Stimulated activated CD4-positive, alpha-beta T cell treated with anti-CD3 and anti-CD28 coated beads, Interleukin-15, amount 100 ng/mL, for 1 hour (primary cell): ENCODE measurements at places on chromosomes 7 and 10.

GRCh38 chr7:11579141-11579540 lies 252.9 kb downstream of the THSD7A start:
- DNase-seq: no peak

- no peak for DNase-seq
Measured at GRCh38 chr10:69650589-69651261, 20.7 kb downstream of the FAM241B start.

DNA sequence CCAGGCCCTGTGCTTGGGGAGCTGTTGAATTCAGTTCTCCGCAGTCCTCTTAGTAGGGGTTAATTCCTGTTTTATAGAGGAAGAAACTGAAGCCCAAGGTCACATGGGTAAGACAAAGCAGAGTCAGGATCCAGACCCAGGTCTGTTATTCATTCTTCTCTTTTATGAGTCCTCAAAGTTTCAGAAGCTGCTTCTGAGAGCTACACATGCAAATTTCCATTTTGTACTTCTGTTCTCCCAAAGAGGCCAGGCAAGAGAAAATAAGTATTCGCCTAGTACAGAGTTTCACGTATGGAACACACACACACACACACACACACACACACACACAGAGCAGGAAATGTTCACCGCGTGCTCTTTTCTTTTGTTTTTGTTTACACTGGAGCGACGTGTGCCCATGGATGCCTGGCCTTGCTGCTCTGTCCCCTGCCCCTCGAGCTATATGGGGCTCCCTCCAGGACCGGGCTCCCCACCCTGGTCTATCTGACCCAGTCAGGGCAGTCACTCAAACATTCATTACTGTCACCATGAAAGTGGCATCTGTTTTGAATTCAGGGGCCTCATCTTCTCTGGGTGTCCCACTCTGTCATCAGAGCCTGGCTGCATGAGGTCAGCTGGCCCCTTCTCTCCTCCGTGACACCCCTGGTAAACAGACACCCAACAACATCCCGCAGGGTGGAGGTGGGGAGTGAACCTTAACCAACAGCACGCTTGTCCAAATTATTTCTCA lies 84.4 kb downstream of the TNS3 start:
- DNase-seq: no peak

DNA sequence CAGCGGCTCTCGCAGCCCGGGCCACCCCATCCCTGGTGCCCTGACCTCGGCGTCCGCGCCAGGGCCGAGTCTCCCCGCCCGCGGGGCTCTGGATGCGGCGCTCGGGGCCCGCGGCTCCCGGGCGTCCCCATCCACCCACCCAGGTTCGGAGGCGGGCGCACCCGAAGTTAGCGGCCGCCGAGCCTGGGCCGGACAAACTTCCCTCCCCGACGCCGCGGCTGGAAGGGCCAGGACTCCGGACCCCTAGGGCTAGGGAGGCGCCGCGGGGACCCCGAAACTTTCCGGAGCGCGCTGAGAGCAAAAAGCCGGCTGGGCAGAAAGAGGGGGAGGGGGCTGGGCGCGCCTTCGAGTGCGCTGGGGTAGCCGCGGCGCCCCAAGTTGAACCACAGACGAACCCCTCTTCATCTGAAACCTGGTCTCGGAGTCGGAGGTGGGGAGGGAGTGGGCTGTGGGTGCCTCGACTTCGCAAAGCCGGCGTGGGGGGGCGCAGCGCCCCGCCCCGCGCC lies 3.7 kb upstream of the ELFN1 start:
- DNase-seq: no peak

DNA sequence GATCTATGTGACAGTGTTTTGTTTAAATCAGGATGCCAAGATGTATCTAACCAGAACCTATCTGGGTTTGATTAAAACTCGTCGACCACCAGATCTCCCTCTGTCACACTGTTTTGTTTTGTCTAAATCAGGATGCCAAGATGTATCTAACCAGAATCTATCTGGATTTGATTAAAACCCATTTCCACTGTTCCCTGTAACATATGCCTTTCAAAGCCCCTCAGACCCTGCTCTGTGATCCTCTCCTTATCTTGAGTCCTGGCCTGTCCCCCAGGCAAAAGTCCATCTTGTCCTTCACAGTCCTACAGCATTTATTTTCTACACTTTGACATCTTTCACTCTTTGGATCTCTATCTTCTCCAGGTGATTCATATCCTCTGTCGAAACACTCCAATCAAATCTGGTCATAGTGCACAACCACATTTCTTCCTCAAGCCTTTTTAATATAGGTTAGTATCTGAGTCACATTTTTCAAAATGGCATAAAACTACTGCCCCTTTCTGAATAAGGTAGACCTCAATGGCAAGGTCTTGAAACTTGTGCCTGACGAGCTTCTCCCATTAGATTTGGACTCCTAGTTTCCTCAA lies 32.5 kb downstream of the ERLIN1 start:
- DNase-seq: no peak

GRCh38 chr10:79313911-79314439 lies 33.3 kb upstream of the PPIF start:
- no peak for DNase-seq

GRCh38 chr10:47450442-47450841 lies 33.5 kb downstream of the ANXA8 start:
- DNase-seq: no peak

DNA sequence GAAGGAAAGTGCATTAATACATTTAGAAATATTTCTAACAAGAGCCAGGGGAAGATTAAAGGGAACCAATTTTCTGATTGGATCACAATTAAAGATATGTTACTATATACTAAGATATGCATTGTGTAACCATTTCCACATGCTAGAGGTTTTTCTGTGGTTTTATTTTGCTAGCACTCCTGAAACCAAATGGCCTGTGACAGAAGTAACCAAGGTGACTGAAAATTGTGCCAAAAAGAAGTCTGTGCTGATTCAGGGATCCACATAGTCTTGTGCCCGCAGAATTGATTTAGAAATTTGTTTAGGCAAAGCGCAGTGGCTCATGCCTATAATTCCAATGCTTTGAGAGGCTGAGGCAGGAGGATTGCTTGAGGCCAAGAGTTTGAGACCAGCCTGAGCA lies 1.8 kb downstream of the CC2D2B start:
- no peak for DNase-seq

DNA sequence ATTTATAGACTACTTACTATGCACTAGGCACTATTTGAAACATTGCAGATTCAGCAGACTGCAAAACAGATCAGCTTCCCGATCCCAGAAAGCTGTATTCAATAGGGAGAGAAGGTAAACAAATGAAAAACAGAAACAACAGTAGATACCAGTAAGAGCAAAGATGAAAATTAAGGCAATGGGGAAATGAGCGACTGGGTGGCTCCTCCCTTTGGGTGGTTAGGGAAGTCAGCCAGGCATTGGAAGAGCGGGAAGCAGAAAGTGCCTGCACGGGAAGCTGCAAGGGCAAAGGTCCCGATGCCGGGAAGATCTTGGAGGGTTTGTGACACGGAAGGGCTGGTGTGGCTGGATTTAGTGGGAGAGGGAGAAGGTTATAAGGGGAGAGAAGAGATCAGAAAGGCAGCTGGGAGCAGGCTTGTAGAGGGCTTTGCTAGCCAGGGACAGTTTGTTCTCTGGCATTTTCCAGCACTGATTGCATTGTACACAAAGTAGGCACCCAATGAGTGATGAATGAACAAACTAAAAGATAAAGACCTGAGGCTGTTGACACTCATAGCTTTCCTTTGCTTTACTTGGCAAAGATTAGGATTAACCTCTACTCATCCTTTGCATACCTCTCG lies 67.8 kb downstream of the NAMPT start:
- DNase-seq: no peak

DNA sequence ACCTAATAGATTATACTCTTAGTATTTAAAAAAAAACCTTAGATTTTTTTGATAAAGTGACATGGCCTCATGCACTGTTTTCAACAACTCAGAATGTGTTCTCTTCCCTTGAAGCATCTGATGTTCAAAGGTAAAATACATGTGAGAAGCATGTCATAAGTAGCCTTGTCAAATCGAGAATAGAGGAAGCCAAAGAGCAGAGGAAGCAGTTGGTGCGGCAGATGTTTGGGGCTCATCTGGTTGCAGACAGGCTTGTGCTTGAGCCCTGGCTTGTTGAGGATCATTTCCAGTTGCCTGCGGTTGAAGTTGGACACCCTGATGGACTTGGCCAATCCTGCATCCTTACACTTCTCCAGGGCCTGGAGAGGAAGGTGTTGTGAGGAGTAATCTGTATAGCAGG lies 59.2 kb downstream of the AKR1E2 start:
- DNase-seq: no peak

DNA sequence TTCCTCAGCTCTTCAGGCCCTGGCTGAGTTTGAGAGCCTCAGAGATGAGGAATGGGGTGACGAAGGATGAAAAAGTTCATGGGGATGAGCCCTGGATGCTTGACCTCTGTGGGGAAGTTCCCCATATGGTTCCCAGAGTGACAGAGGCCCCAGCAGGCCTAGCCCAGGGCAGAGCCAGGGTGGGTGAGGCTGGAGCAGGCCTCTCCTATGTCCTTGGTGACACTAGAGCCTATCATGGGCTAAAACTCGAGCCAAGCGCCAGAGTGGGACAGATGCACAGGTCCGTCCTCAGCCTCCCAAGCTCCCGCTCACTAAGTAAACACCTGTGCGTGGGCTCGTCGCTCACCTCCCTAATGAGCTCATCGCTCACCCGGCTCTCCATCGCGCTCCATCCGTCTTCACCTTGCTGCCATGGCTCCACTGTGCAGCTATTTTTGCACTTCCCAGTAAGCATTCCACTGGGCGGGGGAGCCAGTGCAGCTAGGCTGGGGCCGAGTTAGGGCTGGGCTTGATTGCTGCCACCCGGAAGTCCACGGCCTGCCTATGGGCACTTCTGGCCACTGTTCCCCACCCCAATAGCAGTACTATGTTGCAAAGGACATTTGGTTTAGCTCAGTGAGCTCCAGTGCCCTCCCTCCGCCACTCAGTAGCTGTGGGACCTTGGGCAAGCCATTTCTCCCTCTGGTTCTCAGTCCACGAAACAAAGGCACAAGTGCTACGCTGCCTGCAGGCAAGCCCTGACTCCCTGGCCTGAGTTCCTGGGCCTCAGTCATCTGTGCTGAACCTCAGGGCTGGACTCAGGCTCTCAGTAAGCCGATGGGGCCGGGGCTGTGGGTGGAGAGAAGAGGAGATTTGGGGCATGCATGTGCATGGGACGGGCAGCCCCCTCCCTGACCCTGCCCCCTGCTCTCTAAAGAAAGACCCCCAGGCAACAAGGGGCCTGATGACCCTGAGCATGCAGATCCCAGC lies 117.3 kb upstream of the PCBD1 start:
- DNase-seq: no peak

- no peak for DNase-seq
Measured at GRCh38 chr7:153193144-153193595, 433.6 kb downstream of the ACTR3B start.

DNA sequence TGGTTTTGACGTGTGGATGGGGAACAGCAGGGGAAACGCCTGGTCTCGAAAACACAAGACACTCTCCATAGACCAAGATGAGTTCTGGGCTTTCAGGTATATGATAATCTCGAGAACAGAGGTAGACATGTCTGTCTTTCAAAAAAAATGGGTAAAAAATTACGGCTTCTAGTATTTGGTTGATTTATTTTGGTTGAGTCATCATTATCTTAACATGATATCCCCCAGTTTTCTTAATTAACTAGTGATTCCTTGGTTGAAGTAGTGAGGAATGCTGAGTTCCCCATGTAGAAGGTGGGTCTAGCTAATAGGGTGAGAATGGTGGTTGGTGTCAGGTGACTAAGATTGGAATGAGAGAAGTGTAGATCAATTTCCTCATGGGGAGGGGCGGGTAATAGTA lies 10.7 kb downstream of the LIPM start:
- DNase-seq: no peak

DNA sequence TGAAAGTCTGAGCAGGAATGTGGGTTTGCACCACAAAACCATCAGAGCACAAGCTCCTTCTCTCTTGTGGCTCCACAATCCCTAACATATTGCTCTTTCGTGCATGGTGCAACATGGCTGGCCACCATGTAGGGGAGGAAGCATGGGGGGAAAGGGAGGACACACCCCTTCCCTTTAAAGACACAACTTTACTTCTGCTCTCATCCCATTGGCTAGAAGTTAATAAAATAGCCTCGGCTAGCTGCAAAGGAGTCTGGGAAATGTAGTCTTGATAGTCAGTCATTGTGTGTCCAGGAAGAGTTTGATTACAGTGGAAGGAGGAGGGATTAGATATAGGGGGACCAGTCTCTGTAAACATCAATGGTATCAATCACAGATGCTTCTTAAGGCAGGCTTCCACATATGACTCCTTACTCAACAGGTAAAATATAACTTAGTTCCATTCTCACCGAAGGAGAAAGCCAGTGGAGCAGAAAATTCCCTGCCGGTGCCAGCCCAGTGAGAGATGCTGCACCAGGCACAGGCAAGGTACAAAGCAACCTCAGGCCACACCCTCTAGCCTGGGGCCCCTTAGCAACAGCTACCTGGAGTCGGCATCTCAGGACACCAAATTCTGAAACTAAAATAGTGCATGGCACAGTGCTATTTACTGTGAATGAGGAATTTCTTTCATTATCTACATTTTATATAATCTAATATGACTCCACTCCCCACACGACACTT lies 124.7 kb upstream of the CTBP2 start:
- DNase-seq: no peak

GRCh38 chr10:58356756-58357155 lies 21.9 kb downstream of the UBE2D1 start:
- DNase-seq: no peak

- peak; percentile 40 for DNase-seq
Measured at GRCh38 chr10:71725998-71726579, 6.5 kb upstream of the C10orf105 start.

GRCh38 chr10:132129431-132129830 lies 57.3 kb upstream of the DPYSL4 start:
- DNase-seq: no peak

- DNase-seq: no peak
Measured at GRCh38 chr10:60869652-60870415, 74.2 kb downstream of the RHOBTB1 start.

DNA sequence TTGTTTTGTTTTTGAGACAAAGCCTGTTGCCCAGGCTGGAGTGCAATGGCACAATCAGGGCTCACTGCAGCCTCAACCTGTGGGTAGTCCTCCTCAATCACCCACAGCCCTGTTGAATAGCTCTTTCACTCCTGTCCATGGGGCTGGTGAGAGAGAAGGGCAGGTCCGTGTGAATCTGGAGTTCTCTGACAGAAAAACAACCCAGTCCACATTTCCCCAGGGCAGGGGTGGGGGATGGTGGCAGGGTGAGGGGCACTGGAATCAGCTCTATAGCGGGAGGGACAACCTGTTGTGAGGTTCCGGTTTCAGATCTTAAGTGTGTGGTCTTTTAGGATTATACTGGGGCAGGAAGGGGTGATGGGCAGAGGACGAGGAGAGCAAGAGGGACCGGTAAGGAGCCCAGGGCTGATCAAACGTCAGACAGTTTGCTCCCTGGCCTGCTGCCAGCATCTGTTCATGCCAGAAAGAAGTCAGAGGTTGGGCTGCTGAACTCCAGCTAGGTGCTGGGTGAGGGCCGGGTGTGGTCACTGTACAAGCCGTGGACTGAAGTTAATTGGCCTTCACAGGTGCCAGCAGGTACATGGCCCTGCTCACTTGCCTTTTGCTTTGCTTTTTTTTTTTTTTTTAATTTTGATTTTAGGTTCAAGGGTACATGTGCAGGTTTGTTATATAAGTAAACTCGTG lies 33.2 kb upstream of the MKRN1 start:
- DNase-seq: no peak
